ENCODE measurements at places on chromosomes 16 and 17.

DNA sequence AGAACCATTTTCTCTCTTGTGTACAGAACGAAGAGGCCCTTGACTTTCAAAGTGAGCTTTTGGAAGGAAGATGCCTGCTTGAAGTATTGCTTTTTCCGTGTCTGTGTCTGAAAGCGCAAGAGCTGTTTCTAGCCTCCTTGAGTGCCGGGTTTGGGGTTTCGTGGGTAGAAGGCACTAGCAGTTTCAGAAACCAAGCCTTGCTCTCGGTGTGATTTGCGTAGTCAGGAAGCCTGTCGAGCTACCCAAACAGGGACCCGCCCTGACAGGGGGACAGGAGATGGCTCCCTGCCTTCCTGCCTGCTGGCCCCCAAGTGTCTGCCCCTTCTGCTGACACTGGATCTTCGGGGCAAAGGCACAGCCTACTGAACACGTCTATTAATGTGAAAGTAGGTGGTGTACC, 322.0 kb downstream of the MAF start:
- DNase-seq: peak; percentile 68

DNA sequence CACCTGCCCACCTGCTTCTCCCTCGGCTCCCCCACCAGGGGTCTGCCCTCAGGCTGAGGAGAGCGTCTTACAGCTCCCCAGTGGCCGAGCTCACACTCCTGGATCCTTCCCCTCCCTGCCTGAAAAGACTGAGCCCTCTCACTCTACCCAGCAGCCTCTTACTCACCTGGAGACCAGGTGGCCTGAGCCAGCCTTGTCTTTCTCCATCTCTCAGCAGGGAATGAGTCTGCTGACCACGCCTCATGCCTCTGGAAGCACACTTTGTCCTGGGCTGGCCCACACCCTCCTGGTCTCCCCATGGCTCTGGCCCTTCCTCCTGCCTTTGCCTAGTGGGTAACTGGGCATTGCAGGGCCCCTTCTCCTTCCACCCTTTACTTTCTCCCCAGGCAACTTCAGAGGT, 177.2 kb downstream of the ENGASE start:
- no peak for DNase-seq

GRCh38 chr16:69563605-69564580, 1.9 kb upstream of the NFAT5 start:
- DNase-seq: peak; percentile 56

- no peak for DNase-seq
These were observed 47.4 kb upstream of the ATF7IP2 start for GRCh38 chr16:10338426-10338825.

DNA sequence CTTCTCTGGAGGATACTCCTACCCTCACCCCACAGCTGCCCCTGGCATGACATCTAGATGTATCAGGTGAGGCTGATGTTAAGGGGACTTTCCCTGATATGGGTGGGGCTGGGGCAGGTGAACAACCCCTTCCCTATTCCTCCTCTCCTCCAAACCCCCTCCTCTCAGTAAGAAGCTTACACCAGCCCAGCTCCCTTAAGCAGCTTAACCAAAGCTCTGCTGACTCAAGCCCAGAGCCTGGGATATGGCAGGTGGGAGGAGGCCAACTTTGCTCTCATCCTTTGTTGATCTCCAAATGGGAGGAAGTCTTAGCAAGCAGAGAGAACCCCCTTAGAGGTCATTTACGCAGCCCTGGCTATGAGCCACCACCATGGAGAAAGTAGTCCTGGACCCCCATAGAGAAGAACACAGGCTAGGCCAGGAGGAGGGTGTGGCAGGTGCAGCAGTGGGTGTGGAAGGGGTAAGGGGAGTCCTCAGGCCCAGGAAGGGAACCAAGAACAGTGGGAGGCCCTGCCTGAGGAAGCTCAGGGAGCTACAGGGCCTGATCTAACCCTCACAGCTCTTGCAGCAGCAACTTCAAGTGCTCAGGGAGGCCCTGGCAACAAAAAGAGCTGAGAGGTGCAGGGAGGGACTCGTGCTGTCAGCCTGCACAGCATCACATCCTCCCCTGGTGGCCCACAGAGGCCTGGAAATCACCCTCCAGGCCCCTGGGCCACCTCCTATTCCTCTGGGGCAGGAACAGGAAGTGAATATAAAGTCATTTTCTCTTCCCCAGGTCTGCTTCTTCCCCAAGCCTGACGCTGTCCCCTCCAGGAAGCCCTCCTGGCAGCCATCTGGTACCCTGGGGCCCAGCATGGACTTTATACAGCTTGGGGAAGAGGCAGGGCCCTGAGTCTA, 2.9 kb downstream of the UNC119 start:
- DNase-seq: peak; percentile 57

- no peak for DNase-seq
These were observed 15.0 kb upstream of the SLC12A3 start for GRCh38 chr16:56849690-56850680.

GRCh38 chr17:4939546-4939795, 375 bp downstream of the SLC25A11 start:
- DNase-seq: no peak

GRCh38 chr17:41418116-41418860, 6.1 kb downstream of the KRT37 start:
- DNase-seq: no peak

DNA sequence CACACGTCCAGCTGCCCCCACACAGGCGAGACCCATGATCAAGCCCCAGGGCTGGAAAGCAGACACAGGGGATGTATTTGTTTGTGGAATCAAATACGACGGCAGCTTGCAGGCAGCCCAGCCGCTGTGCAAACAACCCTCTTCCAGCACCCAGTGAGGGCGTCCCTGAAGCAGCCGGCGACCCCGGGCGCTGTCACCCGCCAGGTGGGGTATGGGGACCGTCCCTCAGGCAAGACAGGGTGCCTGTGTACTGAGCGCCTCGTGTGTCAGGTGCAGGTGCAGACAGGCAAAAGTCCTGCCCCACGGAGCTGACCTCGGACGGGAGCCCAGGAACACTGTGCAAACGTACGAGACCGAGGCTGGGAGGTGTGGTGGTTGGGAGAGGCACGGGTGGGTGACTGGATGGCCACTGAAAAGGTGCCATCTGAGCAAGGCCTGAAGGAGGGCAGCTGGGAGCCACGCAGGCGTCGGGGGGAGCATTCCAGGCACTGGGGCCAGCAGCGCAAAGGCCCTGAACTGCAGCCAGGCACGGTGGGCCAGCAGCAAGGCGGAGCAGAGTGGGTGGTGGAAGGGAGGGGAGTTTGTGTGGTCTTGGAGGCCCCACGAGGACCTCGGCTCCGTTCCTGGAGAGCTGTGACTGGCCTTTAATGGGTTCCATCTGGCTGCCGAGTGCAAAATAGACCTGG, 48.5 kb downstream of the CBFA2T3 start:
- DNase-seq: no peak

DNA sequence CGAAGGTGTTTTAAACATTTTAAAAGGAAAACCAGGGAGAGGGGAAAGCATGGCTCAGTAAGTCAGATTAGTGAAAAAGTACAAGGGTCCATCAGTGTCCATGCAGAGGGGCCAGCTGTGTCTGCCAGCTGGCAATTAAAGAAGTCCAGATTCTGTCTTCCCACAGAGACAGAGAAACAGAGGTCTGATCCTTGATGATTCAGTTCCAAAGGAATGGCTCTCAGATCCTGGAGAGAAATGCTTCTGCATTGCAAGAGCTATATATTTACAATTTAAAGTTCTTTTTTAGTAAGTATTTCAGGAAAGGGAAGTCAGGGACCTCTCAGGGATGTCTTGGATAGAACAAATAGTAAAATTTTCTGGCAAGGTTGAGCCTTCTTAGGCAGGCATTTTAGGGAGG, 56.2 kb downstream of the HSD17B2 start:
- no peak for DNase-seq

DNA sequence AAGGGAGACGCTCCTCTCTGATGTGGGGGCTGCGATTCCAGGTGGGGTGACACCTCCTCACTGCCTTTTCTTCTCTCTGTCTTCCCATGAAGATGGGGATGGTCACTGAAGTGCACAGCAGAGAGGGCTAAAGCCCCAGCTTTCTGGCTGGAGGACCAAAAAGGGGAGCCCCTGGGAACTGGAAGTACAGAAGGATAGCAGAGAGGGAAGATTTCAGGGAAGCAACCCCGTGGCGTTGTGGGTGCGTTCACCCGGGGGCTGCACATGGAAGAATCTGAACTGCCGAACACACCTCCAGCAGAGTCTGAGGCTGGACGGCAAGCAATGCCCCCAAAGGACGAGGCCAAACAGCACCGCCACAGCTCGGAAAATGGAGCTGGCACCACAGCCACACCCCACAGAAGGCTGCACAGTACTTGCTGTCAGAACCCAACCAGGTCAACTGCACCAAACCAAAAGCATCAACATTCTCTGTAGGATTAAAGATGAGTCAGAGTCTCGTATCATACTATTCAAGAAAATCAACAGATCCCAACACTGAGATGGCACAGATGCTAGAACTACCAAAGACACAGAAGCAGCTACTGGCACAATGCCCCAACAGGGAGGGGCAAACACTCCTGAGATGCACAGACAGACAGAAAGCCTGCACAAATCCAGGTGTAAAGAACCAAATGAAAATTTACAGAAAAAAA, 49.9 kb downstream of the MAP1LC3B start:
- no peak for DNase-seq

DNA sequence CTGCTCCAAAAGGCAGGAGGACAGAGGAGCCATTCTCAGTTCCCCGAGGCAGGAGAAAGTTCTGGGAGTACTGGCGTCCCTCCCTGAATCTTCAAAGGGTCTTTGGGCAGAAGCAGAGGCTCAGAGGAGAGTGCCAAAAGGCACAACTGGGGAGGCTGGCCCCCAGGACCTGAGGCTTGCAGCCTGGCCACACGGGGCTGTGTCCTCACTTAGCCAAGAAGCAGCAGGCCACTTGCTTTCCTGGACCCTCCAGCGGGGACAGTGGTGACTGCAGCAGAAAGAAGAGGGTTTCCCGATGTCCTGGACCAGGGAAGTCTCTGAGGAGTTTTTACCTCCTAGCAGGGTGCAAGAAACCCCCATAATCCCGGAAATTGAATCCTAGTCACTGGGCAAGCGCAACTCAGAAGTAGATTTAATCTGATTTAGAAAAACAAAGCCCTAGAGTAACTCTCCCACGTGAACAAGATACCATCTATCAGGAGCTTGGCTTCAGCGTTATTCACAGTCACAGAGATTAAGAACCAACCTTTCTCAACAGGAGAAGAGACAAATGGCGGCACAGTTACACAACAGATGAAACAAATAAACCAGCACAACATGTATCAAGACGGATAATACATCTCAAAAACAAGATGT, 25.5 kb upstream of the BCO1 start:
- DNase-seq: no peak

- no peak for DNase-seq
These were observed 10.9 kb upstream of the RAB11FIP3 start for GRCh38 chr16:414395-415169.

GRCh38 chr16:14399378-14400284, 230.4 kb downstream of the PARN start:
- DNase-seq: no peak

DNA sequence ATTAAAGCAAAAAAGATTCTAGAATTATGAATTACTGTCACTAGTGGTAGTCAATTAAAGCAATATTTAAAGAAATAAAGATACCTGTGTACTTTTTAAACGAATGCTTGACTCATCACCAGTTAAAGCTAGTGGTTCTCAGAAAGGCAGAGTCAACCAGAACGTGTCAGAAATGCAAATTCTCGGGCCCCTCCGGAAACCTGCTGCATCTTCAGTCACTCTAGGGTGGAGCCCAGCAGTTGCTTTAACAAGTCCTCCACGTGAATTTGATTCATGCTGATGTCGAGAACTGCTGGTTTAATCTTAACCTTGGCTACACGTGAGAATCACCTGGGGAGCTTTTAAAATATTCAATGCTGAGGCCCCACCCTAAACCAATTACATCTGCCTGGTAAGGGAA, 169.8 kb upstream of the SDK2 start:
- DNase-seq: no peak

GRCh38 chr16:53962041-53962440, 258.1 kb downstream of the FTO start:
- no peak for DNase-seq

All from activated CD4-positive, alpha-beta T cell treated with anti-CD3 and anti-CD28 coated beads, Interleukin-2, amount 50 U/mL, for 48 hours (primary cell).